Smooth muscle cell of bladder (primary cell): ENCODE measurements at places on chromosomes 4 and X. TPM values are rescaled to one million over a fixed set of nuclear protein-coding genes. Genes with fewer than 3 reads are reported as not detected.

Gene DCAF12L1
- total RNA-seq, result not detected in 2 replicates

Gene CLIC2
- total RNA-seq, result 3.7 and 3.9 TPM in 2 replicates

Gene TBC1D9
- total RNA-seq, result 26.5 and 30.0 TPM in 2 replicates

Gene HMGB3
- total RNA-seq, result 7.1 and 12.0 TPM in 2 replicates

Gene CXCL8
- total RNA-seq, result 29.5 and 107 TPM in 2 replicates

Gene SLC10A4
- 0.09 TPM in 1 of 2 replicates, not detected in the other for total RNA-seq

Gene HHIP
- total RNA-seq, result under 0.01 and 0.43 TPM in 2 replicates

Gene SORCS2
- 1.1 and 3.8 TPM in 2 replicates for total RNA-seq

Gene XAGE2
- not detected in 2 replicates for total RNA-seq

Gene TMPRSS11A
- total RNA-seq, result not detected in 2 replicates

Gene NOP14
- total RNA-seq, result 17.4 and 20.9 TPM in 2 replicates

Gene TRIM75
- not detected in 2 replicates for total RNA-seq

Gene UGT2B15
- not detected in 2 replicates for total RNA-seq

Gene CT47C1
- total RNA-seq, result not detected in 2 replicates

Gene ERAS
- total RNA-seq, result not detected in 2 replicates

Gene SLC25A14
- 9.1 and 13.7 TPM in 2 replicates for total RNA-seq

Gene TSPAN7
- not detected in 2 replicates for total RNA-seq

Gene F11
- not detected in 2 replicates for total RNA-seq

Gene SLC6A8
- total RNA-seq, result 9.8 and 20.7 TPM in 2 replicates

Gene KLHL34
- total RNA-seq, result under 0.01 TPM in 1 of 2 replicates, not detected in the other

Gene FAM13A
- 17.9 and 23.8 TPM in 2 replicates for total RNA-seq

Gene TMPRSS11E
- not detected in 2 replicates for total RNA-seq

Gene DUX4
- total RNA-seq, result not detected in 2 replicates

Gene NXF2B
- not detected in 2 replicates for total RNA-seq
